ENCODE measurements at places on chromosomes 11 and 22.

- DNase-seq, result no peak
Measured at GRCh38 chr11:103929170-103929903, 107.1 kb upstream of the DDI1 start.

- no peak for DNase-seq
Measured at GRCh38 chr11:61610905-61611304, 30.0 kb upstream of the SYT7 start.

DNA sequence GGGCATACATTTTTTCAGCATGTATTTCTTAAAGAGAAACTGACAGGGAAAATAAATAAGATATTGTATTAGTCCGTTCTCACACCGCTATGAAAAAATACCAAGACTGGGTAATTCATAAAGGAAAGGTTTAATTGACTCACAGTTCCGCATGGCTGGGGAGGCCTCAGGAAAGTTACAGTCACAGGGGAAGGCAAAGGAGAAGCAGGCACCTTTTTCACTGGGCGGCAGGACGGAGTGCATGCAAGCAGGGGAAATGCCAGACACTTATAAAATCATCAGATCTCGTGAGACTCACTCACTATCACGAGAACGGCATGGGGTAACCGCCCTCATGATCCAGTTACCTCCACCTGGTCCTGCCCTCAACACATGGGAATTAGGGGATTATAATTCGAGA, 44.2 kb downstream of the PPFIA1 start:
- DNase-seq, result no peak

DNA sequence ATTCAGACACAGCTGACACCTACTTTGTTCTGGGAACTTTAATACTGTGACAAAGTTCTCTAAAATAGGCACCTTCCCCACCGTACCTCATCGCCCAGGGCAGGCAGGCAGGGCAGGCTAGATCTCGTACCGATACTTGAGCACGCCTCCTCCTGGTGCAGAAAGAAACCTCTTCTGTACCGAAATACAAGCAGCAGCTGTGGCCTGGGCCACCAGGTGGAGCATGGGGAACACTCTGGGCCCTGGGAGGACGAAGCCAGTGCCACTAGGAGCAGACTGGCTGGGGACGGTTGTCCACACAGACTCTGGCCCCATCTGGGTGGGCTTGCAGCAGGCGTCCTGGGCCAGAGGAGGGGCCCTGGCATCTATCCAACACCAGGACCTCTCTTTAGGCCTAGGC, 12.8 kb downstream of the PMM1 start:
- DNase-seq, result peak; percentile 83

DNA sequence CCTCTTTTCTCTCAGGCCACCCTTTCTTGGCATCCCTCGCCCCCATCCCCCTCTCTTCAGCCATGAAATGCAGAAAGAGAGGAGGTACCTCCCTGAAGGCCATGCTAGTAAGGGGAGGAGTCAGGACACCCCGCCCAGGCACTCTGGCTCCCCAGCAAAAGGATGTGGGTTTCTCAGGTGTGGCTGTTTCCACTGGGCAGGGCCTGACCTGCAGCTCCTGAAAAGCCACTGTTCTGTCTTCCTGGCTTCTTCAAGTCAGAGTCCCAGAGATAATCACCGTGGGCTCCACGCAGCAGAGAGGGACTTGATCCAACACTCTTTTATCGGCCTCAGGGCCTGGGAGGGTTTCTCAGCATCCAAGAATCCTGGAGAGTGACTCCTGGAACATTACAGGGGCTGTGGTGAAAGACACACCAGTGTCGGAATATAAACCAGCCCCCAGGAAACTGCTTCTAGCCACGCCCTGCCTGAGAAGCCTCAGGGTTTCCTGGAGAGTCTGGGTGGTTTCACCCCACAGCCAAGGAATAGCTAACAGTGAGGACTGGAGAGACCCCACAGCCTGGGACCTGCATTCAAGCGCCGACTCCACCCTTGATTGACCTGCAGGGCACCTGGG, 45.7 kb upstream of the TSPAN18 start:
- DNase-seq, result peak; percentile 94

- no peak for DNase-seq
Measured at GRCh38 chr11:119089319-119089718, 4.6 kb downstream of the HMBS start.

DNA sequence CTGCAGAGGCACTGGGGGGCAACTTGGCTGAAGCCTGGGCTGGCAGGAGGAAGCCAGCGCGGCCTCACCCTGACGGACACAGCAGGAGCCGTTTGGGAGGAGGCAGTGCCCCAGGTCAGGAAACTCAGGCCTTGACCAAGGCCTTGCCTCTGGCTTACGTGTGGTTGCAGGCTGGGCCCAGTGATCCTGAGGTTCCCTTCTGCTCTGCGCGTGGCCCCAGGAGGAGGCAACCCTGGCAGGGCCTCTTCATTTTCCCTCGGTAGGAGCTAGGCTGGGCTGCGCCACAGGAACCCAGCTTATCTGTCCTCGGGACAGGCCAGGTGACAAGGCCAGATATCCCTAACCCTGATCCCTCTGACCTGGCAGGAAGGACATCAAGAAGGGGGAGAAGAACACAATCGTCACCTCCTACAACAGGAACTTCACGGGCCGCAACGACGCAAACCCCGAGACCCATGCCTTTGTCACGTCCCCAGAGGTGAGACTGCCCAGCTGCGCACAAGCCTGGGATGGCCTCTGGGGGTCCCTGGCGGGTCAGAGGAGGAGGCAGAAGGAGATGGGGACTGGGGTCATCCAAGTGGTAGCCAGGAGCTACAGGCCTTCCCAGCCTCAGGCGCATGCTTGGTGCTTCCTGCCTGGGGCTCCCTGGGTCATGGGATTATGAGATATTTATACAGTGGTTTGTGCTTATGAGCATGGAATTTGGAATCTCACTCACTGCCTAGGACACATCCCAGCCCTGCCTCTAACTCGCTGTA, 20.6 kb downstream of the POLR3H start:
- DNase-seq, result no peak

DNA sequence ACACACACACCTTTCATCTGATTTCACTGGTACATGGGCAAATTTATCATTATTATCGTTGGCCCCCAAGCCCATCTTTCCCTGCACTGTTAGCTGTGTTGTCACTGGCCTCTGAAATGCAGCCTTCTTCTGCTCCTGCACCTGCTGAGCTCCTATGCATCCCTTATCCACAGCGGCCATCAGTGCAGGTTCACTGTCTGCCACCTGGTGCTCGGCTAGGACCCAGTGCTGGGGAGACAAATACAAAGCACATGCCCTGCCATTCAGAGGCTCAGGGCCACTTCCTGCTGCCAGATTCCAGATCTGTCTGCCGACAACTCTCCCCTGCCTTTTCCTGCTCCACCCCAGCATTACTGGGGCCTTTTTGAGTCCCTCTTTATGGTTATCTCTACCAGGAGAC, 1205.4 kb downstream of the TBC1D22A start:
- peak; percentile 37 for DNase-seq

DNA sequence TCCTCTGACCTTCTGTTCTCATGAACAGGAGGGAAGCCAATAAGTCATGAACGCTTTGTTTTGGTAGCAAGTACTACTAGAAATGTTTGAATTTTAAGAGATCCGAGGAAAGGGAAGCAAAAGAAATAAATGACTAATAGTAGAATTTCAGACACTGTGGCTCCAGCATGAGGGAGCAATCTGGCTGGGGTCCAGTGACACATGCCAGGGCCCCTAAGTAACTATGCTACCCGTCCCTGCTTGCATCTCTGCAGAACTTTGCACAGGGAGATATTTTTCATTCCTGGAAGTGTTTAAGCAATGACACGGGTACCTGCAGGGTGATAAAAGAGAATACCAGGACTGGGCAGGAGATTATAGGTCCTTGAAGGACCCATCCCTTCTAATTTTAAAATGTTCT, 7.3 kb upstream of the ADAMTS8 start:
- no peak for DNase-seq

GRCh38 chr11:613369-613968, 2.3 kb downstream of the IRF7 start:
- peak; percentile 88 for DNase-seq

DNA sequence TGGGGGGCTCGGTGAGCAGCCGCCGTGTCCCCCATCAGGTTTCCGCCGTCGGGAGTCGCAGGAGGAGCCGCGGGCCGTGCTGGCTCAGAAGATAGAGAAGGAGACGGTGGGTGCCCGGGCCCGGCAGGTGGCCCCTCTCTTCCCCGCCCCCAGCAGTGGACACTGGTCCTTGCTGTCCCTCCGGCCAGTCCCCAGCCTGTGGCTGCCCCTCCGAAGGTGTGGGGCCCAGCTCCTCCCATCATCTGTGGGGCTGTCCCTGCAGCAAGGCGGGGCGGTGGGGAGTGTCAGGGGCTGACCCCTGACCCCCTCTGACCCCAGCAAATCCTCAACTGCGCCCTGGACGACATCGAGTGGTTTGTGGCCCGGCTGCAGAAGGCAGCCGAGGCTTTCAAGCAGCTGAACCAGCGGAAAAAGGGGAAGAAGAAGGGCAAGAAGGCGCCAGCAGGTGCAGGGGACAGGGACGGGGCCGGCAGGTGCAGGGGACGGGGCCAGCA, 15.3 kb downstream of the EPS8L2 start:
- DNase-seq, result no peak

- no peak for DNase-seq
Measured at GRCh38 chr11:623999-624704, 603 bp downstream of the CDHR5 start.

DNA sequence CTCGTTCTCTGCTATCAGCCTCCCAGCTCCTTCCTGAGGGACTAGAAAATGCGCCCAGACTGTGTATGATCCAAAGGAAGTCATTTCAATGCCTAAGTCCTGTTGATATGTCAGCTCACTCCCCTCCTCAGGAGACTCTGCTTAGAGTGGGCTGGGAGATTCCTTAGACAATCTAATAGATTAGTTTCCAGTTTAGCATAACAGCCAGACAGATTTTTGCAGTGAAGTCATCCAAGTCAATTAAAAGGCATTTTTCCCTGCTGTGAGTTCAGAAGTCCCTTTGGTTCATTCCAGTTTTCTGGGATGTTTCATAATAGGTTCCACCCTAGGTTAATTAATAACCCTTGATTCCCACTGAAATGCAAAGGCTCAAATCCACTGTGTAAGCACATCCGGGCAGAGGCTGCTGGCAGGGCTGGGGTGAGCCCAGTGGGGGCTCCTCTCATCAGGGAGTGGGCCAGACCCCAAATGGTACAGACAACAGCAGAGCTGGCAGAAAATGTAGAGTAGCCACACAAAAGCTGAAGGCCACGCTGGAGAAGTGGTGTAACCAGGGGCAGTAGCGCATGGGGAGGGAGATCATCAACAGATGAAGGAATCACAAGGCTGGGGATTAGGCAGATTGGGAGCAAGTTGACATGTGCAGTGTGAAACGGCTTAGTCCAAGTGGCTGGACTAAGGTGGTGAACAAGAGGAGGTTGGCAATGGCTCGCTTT, 90.6 kb downstream of the SYN3 start:
- no peak for DNase-seq

DNA sequence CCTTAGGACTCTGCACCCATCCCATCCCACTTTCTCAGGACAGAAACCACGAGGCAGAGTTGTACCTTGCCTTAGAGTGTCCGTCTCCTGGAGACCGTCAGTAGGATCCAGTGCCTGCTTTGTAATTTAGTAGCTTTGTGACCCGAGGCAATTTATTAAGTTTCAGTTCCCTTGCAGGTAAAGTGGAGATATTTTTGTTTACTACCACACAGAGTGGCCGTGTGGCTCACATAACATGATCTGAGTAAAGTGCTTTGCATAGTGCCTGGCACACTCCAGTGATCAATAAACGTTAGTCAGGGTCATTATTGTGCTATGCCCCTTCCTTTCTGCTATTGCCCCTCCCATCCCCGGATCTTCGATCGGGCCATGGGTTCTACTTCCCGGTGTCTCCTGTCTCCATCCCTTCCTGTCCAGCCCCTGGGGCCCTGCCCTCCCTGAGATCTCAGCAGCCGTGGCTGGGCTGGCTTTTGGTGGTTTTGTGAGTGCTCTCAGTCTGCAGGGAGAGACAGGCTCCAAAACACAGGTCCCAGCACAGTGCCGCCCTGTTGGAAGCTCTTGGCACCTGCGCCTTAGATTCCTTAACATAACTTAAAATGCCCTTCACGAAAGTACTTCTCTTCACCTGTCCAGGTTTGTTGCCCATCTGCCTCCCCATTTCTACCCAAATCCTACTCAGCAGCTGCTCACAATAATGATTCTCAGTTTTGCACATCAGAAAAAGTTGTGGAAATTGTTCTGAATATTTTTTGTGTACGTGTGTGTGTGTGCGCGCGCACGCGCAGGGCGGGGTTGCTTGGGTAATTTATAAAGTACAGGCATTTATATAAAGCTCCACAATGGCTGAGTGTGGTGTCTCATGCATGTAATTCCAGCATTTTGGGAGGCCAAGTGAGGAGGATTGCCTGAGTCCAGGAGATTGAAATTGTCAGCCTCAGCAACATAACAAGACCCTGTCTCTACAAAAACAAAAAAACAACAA, 753.7 kb downstream of the NTM start:
- no peak for DNase-seq

GRCh38 chr11:94794287-94795168, 26.4 kb downstream of the AMOTL1 start:
- DNase-seq, result no peak

DNA sequence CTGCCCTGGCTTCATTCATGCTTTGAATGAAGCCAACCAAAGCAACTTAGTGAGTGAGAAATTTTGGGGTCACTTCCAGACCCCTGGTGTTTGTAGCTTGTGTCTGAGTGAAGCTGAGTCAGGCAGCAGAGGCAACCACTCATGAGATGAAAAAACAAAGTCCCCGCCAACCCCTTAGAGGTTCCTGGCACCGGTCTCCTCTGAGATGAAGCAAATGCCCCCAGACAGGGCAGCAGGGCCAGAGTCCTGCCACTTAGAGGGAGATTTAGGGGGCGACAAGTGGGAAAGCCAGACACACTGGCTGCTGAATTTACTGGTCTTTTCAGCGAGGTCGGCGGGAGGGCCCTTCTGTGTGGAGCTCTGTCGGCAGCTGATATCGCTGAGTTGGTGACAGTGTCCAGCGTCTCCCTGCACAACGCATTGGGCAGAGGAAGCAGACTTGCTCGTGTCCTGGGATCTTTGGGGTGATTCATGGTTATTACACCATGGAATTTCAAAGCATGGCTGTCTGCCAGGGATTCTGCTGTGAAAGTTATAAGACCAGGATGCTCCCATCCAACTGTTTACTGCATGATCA, 482.6 kb downstream of the MIAT start:
- DNase-seq, result no peak

- no peak for DNase-seq
Measured at GRCh38 chr22:29136782-29137700, 64.2 kb downstream of the KREMEN1 start.

DNA sequence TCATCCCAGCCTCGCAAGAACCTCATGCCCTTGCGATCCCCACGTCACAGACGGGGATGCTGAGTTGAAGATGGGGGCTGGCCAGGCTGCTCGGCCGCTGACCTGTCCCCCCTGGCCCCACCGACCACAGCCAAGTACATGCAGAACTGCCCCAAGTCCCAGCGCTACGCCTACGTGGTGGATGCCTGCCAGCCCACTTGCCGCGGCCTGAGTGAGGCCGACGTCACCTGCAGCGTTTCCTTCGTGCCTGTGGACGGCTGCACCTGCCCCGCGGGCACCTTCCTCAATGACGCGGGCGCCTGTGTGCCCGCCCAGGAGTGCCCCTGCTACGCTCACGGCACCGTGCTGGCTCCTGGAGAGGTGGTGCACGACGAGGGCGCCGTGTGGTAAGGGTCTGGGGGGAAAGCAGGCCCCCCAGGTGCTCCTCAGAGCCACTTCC, 10.0 kb downstream of the MUC5B start:
- DNase-seq, result no peak

GRCh38 chr11:72354356-72355115, 79.8 kb downstream of the CLPB start:
- DNase-seq, result no peak

GRCh38 chr11:19642185-19643158, 70.2 kb upstream of the NAV2 start:
- DNase-seq, result no peak
